H9 (cell line): ENCODE measurements at places on chromosomes 2 and 18.

DNA sequence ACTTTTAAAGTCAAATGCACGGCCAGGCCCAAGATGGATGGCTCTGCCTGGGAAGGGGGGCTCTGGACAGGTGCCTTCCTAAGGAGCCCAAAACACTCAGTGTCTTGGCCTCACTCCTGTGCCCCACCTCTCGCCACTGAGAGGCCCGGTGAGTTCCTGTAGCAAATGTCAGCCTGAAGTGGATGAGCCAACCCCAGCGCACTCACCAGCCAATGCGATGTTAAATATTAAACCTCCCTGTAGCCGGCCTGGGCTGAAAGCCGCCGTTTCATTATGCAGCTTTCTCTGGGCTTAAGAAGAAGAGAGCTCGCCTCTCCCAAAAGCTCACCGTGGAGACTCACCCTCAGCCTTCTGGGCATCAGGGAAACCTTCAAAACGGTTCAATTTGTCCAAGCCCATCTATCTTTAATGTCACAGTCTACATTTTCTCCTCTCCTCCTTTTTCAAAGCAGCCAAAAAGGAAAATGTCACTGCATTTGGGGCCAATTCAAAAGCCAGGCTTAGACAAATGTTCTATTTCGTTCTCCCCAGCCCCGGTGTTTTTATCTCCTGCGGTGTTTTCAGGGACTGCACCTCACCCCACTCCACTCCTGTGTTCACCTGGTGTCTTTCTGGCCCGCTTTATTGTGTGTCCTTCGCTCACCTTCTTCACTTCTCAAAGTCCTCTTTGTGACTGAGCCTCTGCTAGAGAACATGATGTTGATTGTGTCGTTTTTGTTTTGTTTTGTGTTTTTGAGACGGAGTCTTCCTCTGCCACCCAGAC lies 124.0 kb downstream of the NRP2 start:
- no peak for DNase-seq

DNA sequence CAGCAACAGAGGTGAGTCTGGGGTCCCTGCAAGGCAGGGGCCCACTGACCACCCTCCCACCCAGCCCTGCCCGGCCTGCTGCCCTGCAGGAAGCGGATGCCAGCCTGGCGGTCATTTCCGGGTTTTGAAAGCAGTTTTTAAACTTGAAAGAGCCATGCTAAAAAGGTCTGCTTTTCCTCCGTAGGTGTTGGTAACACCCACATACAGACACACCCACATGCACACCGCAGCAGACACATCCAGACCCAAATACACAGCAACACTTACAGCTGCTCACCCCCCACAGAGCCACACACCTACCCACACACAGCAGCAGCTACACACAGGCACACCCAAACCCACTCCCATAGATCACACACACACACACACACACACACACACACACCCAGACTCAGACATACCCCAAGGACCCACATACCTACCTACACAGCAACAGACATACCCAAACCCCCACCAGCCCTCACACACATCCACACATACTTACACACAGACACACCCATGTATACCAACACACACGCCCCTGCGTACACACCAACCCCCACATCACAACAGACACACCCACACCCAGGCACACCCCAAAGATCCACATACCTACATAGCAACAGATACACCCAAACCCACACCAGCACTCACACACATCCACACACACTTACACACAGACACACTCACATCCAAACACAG lies 7.6 kb downstream of the ZFP36L2 start:
- peak; percentile 63 for DNase-seq

DNA sequence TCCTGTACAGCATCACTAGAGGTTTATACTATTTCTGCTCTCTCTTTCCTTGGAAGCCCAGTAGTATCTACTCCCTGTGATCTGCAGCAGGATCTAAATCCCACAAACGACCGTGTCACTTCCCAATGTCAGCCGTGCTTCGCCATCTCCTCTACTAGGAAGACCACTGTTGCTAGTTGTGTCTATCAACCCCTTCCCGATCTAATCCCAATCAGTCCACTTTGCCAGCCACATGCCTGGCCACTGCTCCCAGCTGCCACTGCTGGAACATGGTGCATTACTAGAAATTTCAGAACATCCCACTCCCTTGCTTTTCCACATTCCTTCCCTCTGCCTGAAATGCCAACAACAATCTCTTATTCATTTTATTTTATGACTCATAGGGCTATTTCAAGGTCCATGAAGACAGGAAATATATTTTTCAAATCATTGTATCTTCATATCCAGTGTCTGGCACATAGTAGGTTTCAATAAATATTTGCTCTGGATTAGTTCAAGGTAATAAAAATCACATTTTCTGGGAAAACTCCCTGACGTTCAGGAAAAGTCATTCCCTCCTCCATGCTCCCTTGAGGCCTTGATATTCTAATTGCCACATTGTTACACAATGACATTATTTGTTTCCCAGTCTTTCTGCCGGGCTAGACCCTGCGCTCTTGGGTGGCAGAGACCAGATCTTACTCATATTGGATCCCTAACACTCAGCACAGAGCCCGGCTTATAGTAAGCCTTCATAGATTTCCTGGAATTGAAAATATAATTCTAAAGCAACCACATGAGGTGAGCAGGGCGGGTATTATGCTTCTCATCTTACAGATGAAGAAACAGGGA lies 2.1 kb upstream of the TRIB2 start:
- DNase-seq = no peak

DNA sequence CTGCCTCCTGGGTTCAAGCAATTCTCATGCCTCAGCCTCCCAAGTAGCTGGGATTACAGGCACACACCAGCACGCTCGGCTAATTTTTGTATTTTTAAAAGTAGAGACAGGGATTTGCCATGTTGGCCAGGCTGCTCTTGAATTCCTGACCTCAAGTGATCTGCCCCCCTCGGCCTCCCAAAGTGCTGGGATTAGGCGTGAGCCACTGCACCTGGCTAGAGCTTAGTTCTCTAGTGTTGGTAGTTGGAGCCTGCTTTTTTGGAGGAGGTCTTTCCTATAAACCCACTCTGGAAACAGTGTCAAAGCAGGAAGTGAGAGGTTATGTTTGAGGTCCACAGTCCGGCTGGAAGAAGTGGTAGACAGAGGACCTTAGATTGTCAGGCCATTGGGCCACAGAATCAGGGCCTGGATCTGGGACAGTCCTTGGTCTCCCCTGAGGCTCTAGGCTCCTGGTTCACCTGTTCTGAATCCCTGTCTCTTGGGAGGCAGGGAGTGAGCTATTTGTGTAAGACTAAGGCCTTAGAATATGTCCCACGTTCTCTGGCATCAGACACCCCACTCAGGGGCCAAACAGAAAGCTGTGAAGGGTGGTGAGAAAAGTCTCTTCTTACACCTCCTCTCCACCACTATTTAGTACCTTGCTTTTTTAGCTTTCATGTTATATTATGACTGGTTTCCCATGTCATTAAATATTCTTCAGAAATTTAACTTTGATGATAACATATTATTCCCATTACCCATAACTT lies 34.5 kb downstream of the PCBP1 start:
- DNase-seq = no peak

- DNase-seq = no peak
Measured at GRCh38 chr18:9876867-9877654, 8.7 kb upstream of the TXNDC2 start.

DNA sequence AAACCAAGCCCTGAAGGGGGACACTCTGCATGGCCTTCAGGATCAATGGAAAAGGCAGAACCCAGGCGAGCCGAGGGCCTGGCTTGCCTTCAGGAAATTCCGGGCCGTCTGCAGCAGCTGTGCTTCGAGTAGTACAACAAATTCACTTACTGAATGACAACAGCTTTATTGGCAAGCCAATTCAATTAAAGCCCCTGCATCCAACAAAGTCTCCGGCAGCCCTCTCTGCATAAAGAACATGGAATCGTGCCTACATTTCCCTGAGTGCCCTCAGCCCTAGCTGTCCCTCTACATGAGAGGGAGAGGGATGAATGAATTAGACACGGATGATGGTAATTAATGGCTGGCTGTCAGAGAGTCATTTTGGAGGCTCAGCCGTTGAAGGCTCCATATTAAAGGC lies 189.0 kb downstream of the BCL11A start:
- DNase-seq = no peak

GRCh38 chr2:127079358-127079920 lies 27.5 kb downstream of the BIN1 start:
- no peak for DNase-seq

DNA sequence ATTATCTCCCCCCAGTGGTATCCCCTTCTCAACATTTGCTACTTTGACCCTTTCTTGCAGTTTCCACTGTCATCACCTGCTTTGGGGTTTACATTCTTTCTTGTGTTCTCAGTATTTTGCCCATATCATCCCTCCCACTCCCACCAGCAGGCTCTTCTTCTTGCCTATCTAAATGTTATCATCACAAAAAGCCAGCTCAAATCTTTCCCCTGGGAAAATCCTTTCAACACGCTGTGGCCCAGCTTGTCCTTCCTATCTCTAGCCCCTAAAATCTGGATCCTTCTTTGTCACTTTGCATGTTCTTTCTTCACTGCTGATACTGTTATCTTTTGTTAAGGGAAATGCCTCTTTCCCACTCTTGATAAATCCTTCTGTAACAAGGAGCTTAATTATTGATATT lies 138.2 kb downstream of the RAD51AP2 start:
- no peak for DNase-seq

GRCh38 chr2:61017003-61017555 lies 441 bp upstream of the PEX13 start:
- peak; percentile 91 for DNase-seq

- DNase-seq = no peak
Measured at GRCh38 chr2:61469424-61470121, 1.3 kb downstream of the USP34 start.

- no peak for DNase-seq
Measured at GRCh38 chr2:14322306-14322705, 310.2 kb upstream of the LRATD1 start.
